ENCODE measurements at places on chromosomes 7 and 10. TPM values are rescaled to one million over a fixed set of nuclear protein-coding genes. Genes with fewer than 3 reads are reported as not detected.
A peak's percentile ranks its signal among the peaks of the same experiment; 100 is the strongest.

The NDUFB2 gene
- polyA plus RNA-seq = 747 TPM

GRCh38 chr10:97608991-97609561 lies 19.6 kb downstream of the C10orf62 start:
- DNase-seq = peak; percentile 91

DNA sequence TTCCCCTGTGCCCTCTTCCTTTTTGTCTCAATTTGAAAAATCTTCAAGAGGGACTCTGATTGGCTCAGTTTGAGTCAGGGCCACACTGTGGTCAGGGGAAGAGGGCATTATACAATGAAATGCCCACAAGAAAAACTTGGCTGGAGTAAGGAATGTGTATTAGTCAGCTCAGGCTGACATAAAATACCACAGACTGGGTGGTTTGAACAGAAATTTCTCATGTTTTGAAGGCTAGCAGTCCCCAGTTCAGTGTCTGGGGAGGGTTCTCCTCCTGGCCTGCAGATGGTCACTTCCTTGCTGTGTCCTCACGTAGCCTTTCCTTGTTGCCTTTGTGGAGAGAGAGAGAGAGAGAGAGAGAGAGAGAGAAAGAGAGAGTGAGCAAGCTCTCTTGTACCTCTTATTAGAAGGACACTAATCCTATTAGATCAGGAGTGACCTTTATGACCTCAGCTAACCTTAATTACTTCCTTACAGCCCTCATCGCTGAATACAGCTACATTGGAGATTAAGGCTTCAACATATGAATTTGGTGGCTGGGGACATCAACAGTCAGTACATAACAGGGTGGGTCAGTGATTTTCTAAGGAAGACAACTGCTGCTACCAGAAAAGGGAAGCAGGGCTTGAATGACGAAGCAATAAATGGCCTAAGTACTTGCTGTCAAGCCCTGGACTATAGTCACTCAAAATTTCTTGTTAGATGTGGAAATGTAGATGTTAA lies 25.8 kb upstream of the FAM13C start:
- DNase-seq = no peak

The AGR3 gene
- polyA plus RNA-seq = not detected

DNA sequence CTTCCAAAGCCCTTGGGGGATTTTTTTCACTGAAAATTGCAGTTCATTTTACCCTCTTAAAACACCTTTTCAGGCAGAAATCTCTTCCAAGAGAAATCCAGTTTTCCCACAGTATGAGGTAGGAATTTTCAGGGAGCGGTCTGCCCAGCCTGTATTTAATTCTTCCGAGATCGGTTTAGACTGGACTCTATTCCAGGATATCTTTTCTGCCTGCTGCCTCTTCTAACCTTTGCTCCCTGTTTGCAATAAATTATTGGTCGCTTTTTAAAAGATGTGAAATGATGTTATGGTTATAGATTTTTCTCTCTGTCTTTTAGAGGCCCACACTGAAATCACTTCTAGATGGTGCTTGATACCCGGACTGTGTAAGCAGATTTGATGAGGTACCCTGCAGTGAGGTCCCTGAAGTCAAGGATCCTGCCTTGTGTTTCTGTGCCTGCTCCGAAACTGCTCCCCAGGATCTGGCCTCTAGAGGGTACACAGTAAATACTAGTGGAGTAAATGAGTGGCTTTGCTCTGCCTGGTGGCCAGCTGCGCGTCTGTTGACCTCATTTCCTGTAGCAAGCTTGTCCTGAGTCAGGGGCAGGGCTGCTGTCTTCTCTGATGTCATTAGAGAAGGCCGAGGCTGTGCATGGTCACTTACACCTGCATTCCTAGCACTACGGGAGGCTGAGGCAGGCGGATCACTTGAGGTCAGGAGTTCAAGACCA lies 191.6 kb downstream of the FANK1 start:
- DNase-seq = no peak

The CPA2 gene
- not detected for polyA plus RNA-seq

- no peak for DNase-seq
These were observed 268.9 kb downstream of the ADK start for GRCh38 chr10:74419958-74420375.

DNA sequence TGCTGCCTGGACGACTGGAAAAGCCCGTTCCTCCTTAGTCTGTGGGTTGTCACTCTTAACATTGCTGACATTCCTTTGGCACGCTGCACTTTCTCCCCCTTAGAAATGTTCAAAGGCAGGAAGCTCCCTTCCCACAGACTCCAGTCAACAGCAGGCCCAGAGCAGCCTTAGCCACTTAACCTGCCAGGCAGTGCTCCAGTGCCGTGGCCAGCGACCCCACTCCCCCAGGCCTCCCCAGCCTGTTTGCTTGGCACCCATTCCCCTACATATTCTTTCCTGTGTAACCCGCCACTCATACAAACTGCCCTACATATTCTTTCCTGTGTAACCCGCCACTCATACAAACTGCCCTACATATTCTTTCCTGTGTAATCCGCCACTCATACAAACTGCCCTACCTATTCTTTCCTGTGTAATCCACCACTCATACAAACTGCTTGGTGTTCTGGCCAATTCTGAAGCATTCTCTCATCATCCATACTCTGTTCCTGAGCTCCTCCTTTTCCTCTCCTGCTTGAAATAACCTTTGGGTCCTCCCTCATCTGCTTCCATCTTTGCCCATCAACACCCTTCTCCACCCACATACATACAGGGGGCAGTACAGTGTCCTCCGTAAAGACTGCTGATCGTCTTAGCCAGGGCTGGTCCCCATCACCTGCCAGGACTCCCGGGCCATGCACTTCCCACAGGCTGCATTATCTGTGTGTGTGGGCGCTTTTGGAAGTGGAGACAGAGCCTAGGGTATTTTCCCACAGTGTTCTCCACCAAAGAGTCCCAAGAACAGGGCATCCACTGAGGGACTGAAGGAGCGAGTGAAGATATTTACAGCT lies 57.3 kb downstream of the ADARB2 start:
- DNase-seq = no peak

The GRM3 gene
- polyA plus RNA-seq = not detected

DNA sequence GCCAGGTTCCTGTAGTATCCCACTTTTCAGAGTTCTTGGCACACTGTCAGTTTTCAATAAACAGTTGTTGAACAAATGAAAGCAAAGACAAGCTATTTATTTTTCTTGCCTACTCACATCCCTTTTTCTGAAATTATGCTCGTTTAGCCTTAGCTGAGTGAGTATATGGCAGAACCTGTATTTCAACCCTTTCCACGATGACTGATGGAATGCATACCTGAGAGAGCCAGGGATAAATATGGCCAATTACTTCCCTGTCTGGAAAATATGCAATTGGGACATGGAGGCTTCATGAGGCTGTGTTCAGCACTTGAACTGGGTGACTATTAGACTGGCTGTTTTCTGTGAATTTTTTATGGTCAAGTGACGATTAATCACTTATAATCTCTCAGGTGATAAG lies 144.5 kb upstream of the POT1 start:
- no peak for DNase-seq

The VPS41 gene
- polyA plus RNA-seq = 5.7 TPM

GRCh38 chr10:93718937-93719725 lies 16.7 kb upstream of the FRA10AC1 start:
- no peak for DNase-seq

The WAC gene
- 37.4 TPM for polyA plus RNA-seq

GRCh38 chr10:75350791-75351190 lies 50.8 kb downstream of the ZNF503 start:
- DNase-seq = no peak

DNA sequence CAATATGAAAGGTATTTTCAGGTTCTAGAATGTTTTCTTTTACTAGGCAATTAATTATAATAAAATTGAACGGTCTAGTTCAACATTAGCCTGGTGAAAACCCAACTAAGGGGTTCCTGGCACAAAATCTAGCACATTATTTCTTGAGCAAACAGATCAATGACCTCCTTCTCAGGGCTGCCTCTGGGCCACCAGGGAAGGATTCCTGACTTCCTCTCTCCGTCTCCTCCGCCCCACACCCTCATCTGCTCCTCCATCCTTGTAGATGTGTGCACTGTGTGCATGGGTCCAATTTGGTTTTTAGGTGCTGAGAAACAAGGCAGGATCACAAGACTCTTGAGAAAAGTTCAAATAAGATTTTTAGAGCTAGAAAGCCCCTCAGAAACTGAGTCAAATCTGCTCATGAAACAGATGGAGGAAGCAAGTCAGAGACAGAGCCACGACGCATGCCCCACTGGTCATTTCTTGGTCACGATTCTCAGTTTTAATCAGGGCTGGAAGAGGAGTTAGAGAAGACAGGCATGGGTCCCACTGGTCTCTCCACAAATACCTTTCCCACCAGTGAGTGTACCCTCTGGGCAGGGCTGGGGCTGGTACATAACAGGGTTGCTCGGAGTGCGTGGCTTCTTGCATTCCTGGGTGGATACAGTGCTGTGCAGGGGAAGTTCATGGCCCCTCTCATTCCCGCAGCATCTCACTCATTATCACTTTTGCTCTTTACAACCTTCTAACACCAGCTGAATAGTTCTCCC lies 3.8 kb downstream of the TRPV6 start:
- no peak for DNase-seq

The CYP2C19 gene
- polyA plus RNA-seq = not detected

The LRRD1 gene
- not detected for polyA plus RNA-seq

DNA sequence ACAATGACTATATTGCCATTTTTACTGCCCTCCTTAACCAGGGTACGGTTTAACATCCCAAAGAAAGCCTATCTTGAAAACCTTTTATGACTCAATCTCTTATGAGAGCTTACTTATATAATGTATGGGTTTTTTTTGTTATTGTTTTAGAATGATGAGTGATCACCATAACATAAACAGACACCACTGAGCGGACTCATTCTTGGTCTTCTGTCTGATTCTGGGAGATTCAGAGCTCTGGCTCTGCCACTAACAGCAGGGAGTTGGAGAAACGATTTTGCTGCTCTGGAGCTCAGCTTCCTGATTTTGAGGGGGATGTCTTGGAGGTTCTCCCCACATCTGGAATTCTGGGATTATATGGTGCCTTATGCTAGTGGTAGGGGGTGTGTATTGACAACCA lies 244.1 kb downstream of the FRMD4A start:
- no peak for DNase-seq

DNA sequence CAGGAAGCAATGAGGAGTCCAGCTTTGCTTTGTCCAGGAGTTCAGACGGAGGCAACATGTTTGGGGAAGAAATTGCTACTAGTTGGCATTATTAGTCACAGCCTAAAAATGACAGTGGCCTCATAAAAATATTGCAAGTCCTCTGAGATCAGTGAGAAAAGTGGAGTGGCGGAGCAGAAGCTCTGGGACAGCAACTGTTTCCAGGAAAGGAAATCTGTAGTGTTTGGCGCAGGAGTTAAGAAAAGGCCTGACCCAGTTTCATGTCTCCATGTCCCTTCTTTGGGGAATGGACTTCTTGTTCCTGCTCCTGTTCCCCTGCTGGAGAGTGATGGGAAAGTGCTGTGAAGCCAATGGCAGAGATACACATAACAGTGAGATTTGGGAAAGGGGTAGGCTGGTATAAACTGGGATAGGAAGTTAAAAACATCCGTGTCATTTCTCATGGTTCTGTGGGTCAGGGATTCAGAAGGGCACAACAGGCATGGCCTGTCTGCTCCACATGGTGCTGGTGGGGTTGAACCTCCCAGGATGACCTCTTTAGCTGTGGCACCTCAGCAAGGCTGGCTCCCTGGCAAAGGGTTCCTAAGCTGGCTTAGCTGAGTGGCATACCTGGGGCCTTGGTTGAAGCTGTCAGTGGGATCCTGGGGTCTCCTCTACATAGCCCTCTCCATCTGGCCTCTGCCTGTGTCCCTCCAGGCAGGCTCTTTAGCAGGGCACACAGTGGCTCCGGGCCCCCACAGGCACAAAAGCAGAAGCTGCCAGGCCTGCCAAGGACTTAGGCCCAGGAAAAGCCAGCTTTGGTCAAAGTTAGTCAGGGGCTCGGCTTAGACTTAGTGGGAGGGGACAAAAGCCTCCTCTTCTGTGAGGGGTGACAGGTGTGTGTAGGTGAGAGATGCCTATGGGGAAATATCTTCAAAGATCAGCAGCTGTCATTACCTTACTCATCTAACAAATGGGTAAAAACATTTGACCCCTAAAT lies 77.7 kb downstream of the WDFY4 start:
- DNase-seq = no peak

The TFPI2 gene
- polyA plus RNA-seq = 0.66 TPM

The LLCFC1 gene
- not detected for polyA plus RNA-seq

The ANKRD30A gene
- not detected for polyA plus RNA-seq

The AGAP5 gene
- polyA plus RNA-seq = 2.3 TPM

DNA sequence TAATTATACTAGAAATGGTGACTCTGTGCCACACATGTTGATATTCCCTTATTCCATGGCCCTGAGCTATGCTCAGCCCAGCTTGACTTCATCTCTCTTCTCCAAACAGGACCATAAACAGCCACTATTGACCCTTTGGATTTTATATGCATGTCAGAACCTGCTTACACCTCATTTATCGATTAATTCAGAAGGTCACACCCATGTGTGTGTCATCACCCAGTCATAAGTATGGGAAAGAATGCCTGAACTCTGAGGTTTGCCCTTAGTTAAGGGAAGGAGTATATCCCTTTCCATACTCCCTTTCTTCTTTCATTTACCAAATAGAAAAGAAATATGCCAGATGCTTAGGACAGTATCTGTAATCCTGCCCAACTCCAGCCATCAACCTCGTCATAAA lies 602.3 kb downstream of the SORCS3 start:
- no peak for DNase-seq

DNA sequence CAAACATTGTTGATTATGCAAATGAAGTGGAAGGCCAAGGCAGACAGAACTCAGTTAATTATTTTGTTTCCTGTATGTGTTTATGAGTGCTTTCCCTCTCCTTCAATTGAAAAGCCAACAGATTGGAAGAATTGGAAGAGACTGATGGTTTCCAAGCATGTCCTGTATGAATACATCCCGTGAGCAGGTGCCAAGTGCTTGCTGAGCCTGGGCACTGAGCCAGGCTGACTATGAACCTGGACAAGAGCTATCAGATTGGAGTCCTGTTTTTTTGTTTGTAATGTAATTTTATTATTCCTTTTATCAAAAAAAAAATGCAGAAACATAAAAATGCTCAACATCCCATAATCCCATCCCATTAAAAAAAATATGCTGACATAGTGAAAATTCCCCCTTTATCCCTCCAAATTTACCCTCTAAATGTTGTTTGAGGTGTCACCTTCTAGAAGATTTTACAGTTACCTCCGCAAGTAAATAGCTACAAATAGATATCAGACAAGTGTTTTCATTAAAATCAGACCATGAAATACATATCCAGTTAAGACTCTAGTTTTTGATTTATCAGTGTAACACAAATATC lies 449.5 kb downstream of the GRID1 start:
- no peak for DNase-seq

All from psoas muscle (tissue), 8 donors.